ENCODE measurements at places on chromosomes 16 and 17.

DNA sequence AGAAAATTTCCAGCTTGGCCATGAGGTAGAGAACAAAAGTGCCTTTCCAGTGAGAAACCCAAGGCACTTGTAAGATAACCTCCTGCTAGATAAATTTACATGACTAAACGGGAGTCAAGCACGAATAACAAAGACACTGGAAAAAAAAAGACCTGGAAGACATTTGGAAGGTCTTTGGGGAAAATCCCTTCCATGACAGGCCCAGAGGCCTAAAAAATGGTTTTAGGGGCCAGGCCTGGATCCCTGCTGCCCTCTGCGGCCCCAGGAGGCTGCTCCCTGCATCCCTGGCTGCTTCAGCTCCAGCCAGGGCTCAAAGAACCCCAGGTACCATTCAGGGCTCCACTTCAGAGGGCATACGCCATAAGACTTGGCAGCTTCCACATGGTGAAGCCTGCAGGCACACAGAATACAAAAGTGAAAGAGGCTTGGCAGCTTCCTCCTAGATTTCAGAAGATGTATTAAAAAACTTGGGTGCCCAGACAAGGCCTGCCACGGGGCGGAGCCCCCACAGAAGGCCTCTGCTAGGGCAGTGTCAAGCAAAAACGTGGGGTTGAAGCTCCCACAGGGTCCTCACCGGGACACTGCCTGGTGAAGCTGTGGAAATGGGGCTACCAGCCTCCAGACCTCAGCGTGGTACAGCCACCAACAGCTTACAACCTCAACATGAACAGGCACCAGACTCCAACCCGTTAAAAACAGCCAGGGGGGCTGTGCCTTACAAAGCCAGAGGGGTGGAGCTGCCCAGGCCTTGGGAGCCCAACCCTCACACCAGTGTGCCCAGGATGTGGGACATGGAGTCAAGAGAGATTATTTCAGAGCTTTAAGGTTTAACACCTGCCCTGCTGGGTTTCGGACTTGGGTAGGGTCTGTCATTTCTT lies 77.1 kb downstream of the SDK2 start:
- DNase-seq: peak; percentile 11

DNA sequence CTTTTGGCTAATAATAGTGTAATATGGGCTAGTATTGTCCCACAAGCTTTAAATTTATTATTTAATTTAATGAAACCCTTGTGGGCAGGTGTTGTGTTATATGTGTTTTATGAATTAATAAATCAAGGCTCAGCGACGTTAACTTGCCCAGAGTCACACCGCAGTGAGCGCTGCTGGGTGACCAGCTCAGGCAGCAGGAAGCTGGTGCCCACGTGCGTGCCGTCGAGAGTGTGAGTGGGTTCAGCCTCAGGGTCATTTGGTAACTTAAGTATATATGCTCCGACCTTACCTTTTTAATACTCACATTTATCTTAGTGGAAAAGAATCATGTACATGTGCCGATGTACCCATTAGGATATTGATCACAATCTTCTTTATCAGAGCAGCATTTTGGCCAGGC lies 137.4 kb upstream of the CHMP6 start:
- no peak for DNase-seq

- no peak for DNase-seq
These were observed 841 bp upstream of the GPT2 start for GRCh38 chr16:46883353-46883689.

DNA sequence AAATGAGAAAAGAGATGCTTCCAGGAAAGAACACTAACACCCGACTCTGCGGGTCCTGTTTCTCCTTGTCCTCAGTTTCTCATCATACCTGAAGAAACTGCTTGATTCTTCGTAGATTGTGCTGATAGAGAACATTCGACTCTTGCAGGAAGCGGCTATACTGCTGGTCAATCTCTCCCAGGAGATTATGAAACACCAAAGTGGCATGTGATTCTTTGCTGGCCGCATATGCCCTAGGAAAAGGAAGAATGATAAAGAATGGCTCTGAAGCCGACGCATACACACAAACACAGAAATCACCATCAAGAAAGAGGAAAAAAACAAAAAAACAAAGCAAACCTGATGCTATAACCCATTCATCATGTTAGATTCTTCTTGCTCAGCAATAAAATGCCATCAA lies 41.8 kb downstream of the STAT3 start:
- peak; percentile 77 for DNase-seq

DNA sequence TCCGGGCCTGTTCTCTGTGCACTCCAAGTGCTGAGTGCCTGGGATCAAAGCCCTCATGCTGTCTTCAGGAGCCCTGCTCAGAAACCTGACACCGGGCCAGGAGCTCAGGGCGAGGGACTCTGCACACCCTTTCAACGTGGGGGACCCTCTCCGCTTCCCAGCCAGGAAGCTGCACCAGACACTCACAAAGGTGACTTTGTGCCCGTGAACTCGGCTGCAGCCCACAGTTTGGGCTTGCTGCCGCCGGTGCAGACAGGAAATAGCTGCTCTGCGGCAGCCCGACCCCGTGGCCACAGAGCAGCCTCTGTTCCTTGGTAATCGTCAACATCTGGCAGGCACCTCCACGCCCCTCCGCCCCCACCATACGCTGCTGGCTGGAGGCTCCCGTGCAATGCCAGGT lies 93.4 kb upstream of the METRNL start:
- DNase-seq: no peak

GRCh38 chr16:84348386-84348888 lies 19.9 kb upstream of the ATP2C2 start:
- no peak for DNase-seq

All from suppressor macrophage (primary cell).